OCI-M1 (cell line): ENCODE measurements at places on chromosomes 6 and 20.

GRCh38 chr6:151566557-151566956, 72.7 kb downstream of the CCDC170 start:
- no peak for DNase-seq

- peak; percentile 24 for DNase-seq
Measured at GRCh38 chr6:111522393-111523020, 39.5 kb upstream of the REV3L start.

- no peak for DNase-seq
Measured at GRCh38 chr6:49142421-49143151, 320.5 kb downstream of the MMUT start.

- no peak for DNase-seq
Measured at GRCh38 chr6:2376429-2377355, 131.3 kb upstream of the GMDS start.

- no peak for DNase-seq
Measured at GRCh38 chr6:117501722-117502121, 19.2 kb downstream of the DCBLD1 start.

GRCh38 chr6:5701174-5701573, 305.6 kb downstream of the NRN1 start:
- DNase-seq: no peak

GRCh38 chr20:63066506-63067265, 59.9 kb upstream of the BHLHE23 start:
- DNase-seq: no peak

DNA sequence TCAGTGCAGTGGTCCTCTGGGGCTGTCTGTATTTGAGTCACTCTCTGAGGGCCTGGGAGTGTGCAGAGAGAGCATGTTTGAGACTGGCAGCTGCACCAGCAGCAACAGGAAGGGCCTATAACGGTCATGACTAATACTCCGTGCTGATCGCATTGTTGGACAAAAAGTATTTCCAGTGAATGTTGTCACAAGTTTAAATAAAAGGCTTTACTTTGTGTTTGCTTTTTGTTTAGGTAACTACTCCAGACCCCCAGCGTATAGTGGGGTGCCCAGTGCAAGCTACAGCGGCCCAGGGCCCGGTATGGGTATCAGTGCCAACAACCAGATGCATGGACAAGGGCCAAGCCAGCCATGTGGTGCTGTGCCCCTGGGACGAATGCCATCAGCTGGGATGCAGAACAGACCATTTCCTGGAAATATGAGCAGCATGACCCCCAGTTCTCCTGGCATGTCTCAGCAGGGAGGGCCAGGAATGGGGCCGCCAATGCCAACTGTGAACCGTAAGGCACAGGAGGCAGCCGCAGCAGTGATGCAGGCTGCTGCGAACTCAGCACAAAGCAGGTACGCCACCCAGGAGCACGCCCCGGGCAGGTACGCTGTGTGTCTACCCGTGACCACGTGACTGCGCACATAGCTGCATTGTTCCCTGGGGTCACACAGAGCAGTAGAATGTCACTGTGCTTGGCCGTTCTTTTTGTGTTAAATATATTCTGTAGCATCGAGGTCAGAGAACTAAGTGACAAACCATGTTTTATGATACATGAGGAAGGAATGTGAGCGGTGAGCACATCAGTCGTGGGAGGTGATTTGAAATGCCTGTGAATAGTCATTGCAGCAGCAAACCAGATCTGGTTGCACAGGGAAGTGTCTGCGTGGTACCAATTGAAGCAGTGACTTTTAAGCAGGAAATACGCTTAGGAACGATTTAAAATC, 174.7 kb downstream of the TMEM242 start:
- no peak for DNase-seq

DNA sequence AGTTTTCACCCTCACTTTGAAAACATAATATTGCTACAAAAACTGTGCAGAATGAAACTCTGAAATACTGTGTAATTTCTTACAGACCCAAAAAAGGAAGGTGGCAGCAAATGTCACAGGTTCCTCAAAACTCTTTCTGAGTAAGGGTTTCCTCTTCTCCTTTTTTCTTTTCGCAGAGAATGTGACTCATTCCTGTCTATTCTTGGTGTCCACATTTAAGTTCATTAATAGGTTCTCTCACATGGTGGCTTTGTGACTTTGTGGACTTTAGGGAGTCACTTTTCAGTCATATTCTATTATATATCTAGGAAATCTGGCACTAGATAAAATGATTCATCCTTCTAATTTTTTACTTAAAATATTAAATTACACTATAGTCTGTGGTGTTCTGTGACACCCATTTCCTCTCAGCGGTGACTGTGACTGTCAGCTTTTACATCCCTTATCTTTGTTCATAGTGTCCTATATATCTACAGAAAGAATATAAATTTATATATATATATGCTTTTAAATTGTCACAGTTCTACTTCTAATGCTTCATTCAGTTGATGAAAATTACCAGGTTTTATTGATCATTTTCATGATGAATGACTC, 126.8 kb upstream of the HCRTR2 start:
- DNase-seq: peak; percentile 86

GRCh38 chr6:166430269-166430668, 47.5 kb upstream of the MPC1 start:
- no peak for DNase-seq

- DNase-seq: peak; percentile 77
Measured at GRCh38 chr20:64220891-64221527, 34.5 kb upstream of the PCMTD2 start.

GRCh38 chr6:16311763-16312162, 73.4 kb downstream of the GMPR start:
- no peak for DNase-seq
